ENCODE measurements at places on chromosomes 4 and X.

GRCh38 chrX:130770615-130771014 lies 132.4 kb downstream of the ENOX2 start:
- no peak for DNase-seq

DNA sequence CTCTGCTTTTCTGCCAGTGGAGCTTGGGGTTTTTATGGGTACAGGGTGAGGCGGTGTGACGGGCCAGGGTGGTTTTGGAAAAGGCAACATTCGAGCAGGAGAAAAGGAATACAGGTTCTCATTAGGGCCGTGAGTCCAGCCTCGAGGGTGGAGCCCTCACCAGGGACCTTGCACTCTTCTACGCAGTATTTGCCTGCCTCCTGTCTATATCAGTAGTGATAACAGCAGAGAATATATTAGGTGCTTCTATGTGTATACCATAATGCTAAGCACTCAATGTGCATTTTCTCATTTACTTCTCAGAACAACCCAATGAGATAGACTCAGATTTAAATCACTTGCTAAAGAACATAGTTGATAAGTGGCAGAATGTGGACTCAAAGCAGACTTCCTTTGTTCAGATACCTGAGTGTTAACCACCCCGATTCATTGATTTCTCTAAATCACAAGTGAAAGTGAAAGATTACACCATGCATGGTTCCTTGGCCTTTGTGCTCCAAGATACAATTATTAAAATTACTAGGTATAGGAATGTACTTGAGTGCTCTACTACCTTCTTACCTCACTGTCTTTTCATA lies 403.9 kb downstream of the PCDH7 start:
- DNase-seq, result no peak

DNA sequence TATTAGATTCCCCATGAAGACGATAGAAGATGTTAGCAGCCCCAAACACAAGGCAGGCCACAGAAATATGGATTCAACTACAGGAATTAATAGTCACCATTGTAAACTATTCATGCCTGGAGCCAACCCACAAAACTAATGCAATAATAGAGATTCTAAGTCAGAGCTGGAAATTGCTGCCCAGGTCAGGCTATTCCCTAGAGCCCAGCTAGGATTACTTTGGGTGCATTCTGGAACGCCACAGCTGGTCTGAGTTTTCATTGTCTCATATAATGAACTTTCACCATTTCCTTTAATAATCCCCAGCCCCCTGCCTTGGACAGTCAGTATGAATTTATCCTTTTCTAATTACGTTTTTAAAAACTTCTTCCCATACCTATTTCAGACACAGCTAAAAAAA lies 252.6 kb downstream of the PAPSS1 start:
- DNase-seq, result no peak

DNA sequence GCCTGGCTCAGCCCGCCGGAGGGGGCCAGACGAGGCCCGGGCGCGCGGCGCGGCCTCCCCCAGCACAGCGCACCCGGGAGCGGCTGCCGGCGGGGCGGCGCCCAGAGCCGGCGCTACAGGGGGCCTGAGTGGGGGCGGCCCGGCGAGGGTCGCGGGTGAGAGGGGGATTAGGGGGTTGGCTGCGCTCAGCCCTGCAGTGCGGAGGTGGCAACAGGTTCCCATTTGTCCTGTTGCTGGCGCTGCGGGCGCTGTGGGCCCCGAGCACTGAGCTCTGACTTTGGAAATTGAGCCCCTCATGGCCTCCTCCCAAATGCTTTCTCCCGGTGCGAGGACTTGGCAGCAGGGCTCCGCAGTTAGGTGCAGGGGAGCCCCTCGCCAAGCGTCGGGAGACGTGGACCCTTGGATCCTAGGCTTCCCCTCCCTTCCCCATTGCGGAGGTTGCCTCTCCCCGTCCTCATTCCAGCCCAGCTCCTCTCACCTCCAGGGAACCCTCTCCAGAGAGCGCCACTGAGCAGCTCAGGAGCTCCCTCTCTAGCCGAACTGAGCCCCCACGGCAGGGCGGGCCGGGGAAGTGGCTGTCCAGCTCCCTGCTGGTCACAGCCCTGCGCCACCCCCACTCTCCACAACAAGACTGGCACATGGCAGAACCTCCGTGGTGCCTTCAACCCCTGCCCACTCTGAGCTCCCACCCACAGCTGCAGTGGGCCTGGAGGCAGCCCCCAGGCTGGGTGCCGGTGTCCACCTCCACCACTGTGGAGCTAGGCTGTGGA lies 2.5 kb upstream of the DUSP9 start:
- no peak for DNase-seq

GRCh38 chr4:41028392-41029076 lies 185.8 kb downstream of the APBB2 start:
- no peak for DNase-seq

DNA sequence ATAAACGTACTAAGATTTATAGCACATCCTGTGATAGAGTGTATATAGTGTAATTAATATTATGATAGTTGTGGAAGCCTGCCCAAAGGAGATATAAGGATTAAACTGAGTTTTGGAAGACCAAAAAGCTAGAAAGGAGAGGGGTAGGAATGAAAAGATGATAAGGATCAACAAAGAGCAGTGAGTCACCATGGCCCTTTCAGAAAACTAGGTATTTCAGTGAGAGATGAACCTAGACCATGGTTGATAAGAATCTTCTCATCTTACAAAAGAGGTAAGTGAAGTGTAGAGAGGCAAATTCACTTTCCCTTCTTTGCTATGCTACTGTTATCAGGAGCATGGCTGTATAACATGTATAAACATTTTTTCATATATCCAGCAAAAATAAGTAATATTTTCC lies 133.8 kb upstream of the PLAC1 start:
- DNase-seq, result no peak

- no peak for DNase-seq
Measured at GRCh38 chr4:143234153-143234552, 49.4 kb downstream of the USP38 start.

- no peak for DNase-seq
Measured at GRCh38 chr4:161249779-161250440, 913.9 kb downstream of the FSTL5 start.

DNA sequence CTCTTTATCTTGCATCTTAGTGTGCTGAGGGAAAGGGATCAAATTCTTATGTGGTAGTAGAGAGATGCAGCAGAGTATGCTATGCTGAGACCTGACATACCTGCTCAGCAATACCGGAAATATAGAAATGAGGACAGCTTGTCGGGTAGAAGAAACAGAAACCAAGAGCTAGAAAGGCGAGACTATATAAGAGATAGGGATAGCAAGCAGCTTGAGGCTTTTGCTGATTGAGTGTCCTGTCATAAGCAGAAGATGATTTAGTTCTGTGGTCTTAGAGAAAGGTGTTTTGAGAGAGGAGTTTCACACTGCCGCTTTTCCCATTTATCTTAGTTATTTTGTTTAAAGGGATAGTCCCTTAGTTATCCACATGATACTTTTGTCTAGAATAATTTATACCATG lies 31.7 kb downstream of the USP9X start:
- DNase-seq, result no peak

- no peak for DNase-seq
Measured at GRCh38 chrX:108020631-108021030, 24.2 kb upstream of the VSIG1 start.

GRCh38 chrX:16586377-16587112 lies 63.4 kb upstream of the S100G start:
- no peak for DNase-seq

DNA sequence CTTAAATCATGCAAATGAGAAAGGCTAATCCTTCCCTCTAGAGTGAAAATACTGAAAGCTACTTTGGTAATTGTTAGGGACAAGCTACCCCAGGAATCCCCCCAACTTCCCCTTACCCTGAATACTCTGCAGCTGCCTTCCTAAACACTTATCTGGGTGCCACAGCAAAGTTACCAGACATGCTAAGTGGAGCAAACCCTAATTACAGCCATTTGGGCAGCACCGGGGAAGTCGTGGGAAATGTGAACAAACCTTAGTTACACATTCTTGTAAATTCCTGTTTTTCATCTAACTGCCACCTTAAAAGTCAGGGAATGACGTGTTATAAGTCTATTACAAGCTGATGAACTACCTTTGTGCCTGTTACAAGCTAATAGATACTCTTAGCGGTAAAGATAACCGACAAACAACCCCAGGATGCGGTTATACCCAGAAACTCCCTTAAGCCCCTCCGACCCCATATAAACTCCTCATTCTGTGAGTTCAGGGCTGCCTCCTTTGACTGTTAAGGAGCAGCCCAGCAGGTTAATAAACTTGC lies 66.0 kb upstream of the PLAC8 start:
- no peak for DNase-seq

DNA sequence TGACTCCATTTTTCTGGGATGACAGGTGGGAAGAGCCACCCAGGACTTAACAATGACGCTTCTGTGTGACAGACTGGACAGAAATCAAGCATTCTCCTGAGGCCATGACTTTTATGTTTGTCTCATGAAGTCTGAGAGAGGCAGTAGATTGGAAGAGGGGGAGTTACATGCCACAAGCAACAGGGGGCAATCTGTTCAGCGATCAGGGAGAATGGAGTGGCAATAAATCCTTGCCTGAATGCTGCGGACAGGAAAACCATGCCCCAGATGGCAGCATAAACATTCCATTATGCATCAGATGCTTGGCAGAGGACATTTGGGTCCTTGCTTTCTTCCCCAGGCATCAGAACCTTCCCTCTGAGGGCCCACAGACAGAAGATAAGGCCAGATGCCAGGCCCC lies 312.4 kb upstream of the DIPK2B start:
- DNase-seq, result no peak

DNA sequence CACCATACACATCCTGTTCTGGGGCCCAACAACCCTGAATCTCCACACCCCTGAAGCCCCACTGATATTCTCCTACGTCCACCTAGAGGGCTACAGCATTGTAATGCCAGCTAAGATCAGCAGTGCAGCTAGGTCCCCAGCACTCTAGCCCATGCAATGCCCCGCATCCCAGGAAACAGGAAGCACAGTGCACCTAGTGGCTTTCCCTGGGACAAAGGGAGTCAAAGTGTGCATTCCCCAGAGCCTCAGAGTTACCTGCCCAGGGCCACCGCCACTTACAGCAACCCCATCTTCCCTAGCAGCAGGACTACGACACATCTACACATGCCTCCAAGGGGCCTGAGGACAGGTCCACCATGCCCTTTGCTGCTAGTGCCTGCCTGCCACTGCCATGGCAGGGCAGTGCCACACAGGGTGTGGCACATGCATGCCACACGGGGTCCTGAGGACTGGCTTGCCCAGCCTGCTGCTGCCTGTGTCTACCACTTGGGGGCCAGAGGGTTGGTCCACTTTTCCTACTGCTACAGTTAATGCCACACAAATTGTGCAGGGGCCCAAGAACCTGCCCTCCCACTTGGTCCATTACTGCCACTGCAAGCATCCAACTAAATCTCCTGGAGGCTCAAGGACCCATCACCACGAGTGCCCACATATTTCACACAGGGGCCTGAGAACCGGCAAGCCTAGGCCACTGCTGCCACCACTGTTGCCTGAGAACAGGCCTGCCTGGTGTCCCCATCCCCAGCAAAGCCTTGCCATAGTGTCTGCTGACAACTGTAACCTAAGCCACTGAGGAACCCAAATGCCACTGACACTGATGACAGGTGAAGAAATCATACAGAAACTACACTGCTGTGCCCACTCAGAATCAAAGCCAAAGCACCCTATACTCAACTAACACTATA lies 23.7 kb downstream of the TLR6 start:
- DNase-seq, result no peak

DNA sequence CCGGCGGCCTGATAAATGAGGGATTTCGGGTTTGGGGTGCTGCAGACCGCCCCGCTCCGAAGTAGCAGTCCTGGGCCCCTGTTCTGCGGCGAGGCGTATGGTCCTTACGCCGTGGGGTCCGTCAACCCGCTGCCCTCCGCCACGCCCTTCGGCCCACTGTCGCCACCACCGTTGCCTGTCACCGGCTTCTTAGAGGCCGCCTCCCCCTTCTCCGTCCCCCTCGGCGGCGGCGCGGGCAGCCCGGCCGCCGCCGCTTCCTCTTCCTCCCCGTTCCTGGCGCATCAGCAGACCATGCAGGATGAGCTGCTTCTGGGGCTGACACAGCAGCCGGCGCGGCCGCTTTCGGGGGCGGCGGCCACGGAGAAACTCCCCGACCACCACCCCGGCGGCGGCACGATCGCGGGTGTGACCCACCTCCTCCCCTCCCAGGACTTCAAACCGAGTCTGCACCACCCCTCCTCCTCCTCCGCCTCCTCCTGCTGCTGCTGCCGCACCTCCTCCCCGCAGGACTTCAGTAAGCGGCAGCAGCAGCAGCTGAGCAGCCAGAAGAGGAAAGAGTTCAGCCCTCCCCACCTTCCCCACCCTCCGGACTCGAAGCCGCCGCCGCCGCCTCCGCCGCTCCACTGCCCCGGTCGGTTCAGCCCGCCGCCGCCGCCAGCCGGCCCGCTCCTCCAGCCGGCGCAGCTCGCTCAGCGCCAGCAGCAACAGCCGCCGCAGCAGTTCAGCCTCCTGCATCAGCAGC lies 549 bp downstream of the CPEB2 start:
- peak; percentile 39 for DNase-seq

DNA sequence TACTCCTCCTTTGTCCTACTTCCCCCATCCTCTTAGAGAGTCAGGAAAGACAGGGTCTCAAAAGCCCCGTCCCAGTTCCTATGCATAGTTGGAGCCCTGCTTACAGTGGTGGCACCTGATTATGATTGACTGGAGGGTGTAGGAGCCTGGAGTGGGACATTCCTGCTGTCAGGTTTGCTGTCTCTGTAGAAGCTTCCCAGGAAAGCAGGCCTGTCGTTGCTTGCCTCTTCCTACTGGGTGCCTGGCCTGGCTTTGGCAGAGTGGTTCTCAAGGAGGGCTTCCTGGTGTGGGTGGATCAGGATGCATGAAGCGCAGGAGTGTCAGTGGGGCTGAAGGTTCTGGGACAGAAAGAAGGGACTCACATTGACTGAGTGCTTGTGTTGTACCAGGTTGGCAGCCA lies 4.8 kb downstream of the MAGED2 start:
- no peak for DNase-seq

- no peak for DNase-seq
Measured at GRCh38 chr4:140326395-140326993, 47.0 kb upstream of the SCOC start.

- no peak for DNase-seq
Measured at GRCh38 chr4:140176735-140177134, 22.8 kb upstream of the MAML3 start.

- DNase-seq, result no peak
Measured at GRCh38 chr4:48153791-48154550, 19.9 kb upstream of the TXK start.

DNA sequence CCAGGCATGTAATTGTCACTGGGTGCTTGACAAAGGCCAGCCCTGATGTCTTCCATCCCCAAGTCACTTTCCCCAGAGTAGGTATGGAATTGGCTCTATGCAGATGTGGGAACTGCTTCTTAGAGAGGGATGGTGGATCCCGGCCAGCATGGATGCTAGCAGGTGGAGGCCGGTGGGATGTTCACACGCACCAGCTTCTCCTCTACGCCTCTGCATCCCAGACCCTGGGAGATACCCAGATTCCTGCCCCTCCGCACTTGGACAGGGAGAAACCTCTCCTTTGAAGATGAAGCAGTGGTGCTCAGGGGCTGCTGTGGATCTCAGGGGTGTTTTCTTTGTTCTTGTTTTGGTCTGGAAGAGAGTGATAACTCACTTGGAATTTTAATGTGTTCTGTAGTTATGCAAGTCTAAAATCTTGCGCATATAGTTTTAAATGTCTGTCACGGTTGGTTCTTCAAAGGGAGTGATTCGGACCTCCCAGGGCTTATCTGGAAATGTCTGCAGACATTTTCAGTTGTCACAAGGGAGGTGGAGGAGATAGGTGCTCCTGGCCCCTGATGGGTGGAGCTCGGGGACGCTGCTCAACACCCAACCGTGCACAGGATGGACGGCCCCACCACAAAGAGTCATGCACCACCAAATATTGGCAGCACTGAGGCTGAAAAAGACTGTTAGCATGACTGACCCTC lies 308.0 kb downstream of the DHRSX start:
- DNase-seq, result no peak

GRCh38 chr4:3797831-3798790 lies 31.9 kb downstream of the ADRA2C start:
- DNase-seq, result no peak

All from progenitor cell of endocrine pancreas (in vitro differentiated cells).